Activated CD4-positive, alpha-beta T cell treated with anti-CD3 and anti-CD28 coated beads for 1 hour (primary cell): ENCODE measurements at places on chromosomes 3 and 15.
A peak's percentile ranks its signal among the peaks of the same experiment; 100 is the strongest.

GRCh38 chr3:158050461-158050860 lies 55.8 kb downstream of the SHOX2 start:
- no peak for DNase-seq

DNA sequence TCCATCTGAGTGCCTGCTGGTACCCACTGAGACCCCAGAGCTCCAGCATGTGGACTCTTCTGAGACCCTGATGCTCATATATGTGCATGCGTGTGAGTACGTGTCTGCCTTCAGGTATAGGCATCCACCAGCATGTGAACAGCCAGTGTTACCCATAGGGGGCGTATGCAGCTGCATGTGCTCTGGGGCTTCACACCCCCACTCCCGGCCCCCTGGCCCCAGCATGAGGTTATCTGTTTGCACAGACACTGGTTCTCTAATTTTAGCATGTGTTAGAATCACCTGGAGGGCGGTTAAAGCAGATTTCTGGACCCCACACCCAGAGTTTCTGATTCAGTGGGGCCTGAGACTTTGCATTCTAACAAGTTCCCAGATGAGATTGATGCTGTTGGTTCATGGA lies 824 bp upstream of the CILP start:
- DNase-seq, result peak; percentile 12

- no peak for DNase-seq
These were observed 44.5 kb downstream of the BLM start for GRCh38 chr15:90761629-90762028.

DNA sequence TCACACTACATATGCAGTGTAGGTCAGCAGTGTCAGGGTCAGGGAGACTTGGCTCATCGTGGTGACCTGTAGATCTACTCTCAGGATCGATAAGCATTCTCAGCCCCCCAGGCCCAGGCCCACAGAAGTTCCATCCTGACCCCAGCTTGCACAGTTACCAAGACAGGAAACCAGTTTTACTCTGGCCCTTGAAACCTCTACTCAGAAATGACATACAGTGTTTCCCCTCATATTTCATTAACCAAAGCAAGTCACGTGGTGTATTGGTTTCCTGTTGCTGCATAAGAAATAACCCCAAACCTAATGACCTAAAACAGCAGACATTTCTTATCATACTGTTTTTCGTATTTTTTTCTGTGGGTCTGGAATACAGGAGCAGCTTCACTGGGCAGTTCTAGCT lies 242.2 kb downstream of the SLCO3A1 start:
- DNase-seq, result no peak

GRCh38 chr3:43289401-43289800 lies 3.1 kb downstream of the SNRK start:
- no peak for DNase-seq

- DNase-seq, result no peak
These were observed 145.8 kb downstream of the CHDH start for GRCh38 chr3:53700441-53700840.
